GM12878 (cell line): ENCODE measurements at places on chromosomes 4 and X. TPM values are rescaled to one million over a fixed set of nuclear protein-coding genes. Genes with fewer than 3 reads are reported as not detected.

Gene VMA21
- 38.1 and 43.6 TPM in 2 replicates for total RNA-seq

Gene ITM2A
- total RNA-seq: 32.8 and 36.0 TPM in 2 replicates

Gene STARD8
- 0.10 and 0.13 TPM in 2 replicates for total RNA-seq

Gene MUC7
- not detected in 2 replicates for total RNA-seq

Gene ADH7
- not detected in 2 replicates for total RNA-seq

Gene RPA4
- 0.62 and 0.66 TPM in 2 replicates for total RNA-seq

Gene SATL1
- total RNA-seq: not detected in 2 replicates

Gene CT83
- total RNA-seq: not detected in 2 replicates

Gene CSAG2
- not detected in 2 replicates for total RNA-seq

Gene GPR50
- total RNA-seq: not detected in 2 replicates

Gene SOX3
- total RNA-seq: not detected in 2 replicates

Gene DSPP
- total RNA-seq: not detected in 2 replicates

Gene CYTL1
- not detected in 2 replicates for total RNA-seq

Gene HTRA3
- total RNA-seq: 0.08 TPM in 1 of 2 replicates, not detected in the other

Gene PLAC1
- not detected in 2 replicates for total RNA-seq

Gene SLITRK4
- 0.74 and 0.90 TPM in 2 replicates for total RNA-seq

Gene ZNF718
- total RNA-seq: 5.2 and 5.3 TPM in 2 replicates

Gene NPY2R
- not detected in 2 replicates for total RNA-seq

Gene SPOCK3
- not detected in 2 replicates for total RNA-seq

Gene STK32B
- total RNA-seq: not detected in 2 replicates

Gene MBNL3
- 32.7 and 33.1 TPM in 2 replicates for total RNA-seq

Gene MND1
- 20.3 TPM in 2 replicates for total RNA-seq

Gene IGFBP7
- total RNA-seq: 0.64 and 0.69 TPM in 2 replicates

Gene PPARGC1A
- total RNA-seq: 0.05 TPM in 1 of 2 replicates, not detected in the other

Gene NSG1
- 0.10 TPM in 1 of 2 replicates, not detected in the other for total RNA-seq

Gene PWWP3B
- not detected in 2 replicates for total RNA-seq

Gene ZIC3
- total RNA-seq: not detected in 2 replicates

Gene NUDT6
- 5.6 and 7.7 TPM in 2 replicates for total RNA-seq

Gene CT55
- total RNA-seq: not detected in 2 replicates

Gene MAOA
- 0.37 and 0.51 TPM in 2 replicates for total RNA-seq

Gene FAM9C
- not detected in 2 replicates for total RNA-seq

Gene ASB12
- total RNA-seq: not detected in 2 replicates
